ENCODE measurements at places on chromosomes 3 and 15.

DNA sequence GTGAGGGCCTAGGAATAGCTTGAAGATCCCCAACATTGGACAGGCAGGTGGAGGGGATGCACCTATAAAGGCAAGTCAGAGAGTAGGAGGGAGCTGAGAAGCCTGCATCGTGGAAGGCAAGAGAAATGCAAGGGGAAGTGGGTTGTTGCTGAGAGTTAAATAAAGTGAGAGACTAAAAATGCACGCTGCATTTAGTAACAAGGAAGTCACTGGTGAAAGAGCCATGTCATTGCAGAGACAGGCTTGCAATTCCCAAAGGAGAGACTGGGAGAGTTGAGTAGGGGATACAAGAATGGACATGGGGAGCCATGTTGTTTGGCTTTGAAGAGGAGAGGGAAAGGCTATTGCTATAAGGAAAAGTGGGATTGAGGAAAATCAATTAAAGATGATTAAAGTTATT is 77.0 kb upstream of the HEG1 start:
- DNase-seq: no peak

DNA sequence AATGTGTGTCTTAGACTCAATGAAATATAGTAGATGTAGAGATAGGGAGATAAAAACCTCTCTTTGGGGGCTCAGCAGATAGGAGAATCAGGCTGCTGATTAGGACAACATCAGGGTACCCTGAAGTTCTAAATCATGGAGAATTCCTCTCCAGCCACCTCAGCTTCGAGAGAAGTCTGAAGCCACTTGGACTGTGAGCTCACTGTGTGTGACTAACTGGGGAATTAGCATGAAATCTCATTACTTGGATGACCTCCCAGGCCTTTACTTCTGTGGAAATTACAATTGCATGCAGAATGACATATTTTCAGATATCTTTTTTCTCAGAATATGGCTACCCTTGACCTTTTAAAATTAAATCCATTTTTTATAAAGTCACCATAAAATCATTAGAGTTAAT is 128.0 kb upstream of the MRPL3 start:
- no peak for DNase-seq

DNA sequence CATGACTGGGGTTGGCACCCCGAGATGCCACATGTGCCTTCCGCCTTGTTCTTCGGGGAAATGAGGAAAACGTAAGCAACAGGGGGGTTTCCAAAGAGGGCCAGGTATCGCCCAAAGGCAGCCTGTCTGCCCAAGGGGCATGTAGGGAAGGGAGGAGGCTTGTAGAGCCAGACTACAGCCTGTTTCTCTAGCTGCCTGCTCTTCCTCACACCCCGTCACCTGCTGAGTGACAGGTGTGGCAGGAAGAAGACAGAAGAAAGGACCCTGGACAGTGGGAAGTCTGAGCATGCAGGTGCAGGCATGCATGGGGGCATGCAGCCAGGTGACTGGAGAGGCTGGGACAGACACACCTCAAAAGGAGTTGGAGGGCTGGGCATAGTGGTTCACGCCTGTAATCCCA is 9.8 kb downstream of the PLA2G4E start:
- no peak for DNase-seq

- no peak for DNase-seq
Observed at GRCh38 chr15:67967871-67968431, 86.2 kb upstream of the PIAS1 start.

DNA sequence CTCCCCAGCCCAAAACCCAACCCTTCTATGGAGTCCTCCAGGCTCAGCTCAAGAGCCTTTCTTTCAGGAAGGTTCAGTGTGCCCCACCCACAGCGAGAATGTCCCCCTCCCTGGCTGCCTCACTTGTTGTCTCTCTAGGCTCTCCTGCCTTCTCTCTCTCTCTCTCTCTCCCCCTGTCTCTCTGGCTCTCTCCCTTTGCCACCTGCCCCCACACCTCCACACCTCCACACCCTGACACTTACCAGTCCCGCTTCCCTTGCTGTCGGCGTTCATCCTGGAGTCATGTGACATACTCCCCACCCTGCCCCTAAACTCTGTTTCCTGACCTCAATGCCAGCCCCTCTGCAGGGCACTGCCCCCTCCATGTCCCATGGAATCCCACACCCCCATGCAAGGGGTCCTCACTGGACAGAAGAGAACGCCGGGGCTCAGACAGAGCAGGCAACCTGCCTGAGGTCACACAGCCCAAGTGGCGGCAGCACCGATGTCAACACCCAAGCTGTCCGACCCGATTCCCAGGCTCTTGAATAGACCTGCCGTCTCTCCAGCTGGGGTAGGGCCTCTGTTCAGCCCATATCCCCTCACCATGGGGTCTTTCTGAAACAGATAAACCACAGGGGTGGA is 28.5 kb upstream of the SLC6A6 start:
- no peak for DNase-seq

- DNase-seq: no peak
Observed at GRCh38 chr15:66105286-66106265, 148.0 kb downstream of the MEGF11 start.

- DNase-seq: no peak
Observed at GRCh38 chr15:95446854-95447253, 883.6 kb upstream of the NR2F2 start.

- no peak for DNase-seq
Observed at GRCh38 chr3:48739617-48739954, 22.6 kb upstream of the IP6K2 start.

GRCh38 chr3:56469141-56469540 is 874 bp upstream of the ERC2 start:
- no peak for DNase-seq

DNA sequence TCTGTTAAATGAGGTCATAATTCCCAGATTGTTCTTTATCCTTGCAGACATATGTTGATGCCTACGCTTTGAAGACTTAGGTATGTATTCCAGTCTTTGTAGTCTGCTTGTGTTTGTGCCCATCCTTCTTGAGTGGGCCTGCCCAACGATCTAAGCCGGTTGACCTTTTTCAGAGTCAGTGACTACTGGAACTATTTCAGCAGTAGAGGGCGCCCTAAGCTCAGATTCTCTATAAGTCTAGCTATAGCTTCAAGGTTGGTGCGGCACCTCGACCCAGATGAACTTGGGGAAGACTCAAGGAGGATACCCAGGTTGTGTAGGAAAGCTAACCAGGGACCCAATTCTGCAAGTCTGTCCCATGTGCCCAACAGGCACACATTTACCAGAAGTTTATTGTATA is 228.8 kb upstream of the PPP2R3A start:
- DNase-seq: peak; percentile 37

DNA sequence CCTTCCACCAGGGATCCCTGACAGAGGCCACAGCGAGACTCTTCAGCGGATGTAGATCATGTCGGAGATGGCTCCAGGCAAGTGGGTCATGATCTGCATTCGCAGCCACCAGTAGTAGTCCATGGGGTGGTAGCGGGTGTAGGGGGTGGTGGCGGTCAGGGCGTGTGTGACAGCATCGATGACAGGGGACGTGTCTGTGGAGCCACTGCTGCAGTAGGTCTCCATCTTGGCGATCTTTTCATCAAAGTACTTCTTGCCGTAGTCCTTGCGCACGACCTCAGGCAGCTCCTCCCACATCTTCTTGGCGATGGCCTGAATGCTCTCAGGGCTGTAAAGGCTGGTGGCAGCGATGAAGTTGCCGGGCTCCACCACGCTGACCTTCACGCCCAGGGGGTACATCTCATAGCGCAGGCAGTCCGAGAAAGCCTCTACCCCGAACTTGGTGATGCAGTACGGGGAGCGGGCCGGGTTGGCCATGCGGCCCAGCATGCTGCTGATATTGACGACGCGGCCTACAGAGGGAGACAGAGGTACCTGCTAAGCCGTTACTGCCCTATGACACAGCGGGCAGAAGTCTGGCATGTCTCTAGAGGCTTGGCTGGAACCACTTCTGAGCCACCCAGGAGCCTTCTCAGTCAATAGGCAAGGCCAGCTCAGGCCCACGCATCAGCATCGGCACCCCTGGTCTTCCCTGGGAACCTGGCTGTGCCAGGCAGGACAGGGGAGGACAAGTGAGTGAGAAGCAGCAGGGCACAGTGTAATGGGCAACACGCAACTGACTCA is 43.7 kb downstream of the BDH1 start:
- DNase-seq: no peak

DNA sequence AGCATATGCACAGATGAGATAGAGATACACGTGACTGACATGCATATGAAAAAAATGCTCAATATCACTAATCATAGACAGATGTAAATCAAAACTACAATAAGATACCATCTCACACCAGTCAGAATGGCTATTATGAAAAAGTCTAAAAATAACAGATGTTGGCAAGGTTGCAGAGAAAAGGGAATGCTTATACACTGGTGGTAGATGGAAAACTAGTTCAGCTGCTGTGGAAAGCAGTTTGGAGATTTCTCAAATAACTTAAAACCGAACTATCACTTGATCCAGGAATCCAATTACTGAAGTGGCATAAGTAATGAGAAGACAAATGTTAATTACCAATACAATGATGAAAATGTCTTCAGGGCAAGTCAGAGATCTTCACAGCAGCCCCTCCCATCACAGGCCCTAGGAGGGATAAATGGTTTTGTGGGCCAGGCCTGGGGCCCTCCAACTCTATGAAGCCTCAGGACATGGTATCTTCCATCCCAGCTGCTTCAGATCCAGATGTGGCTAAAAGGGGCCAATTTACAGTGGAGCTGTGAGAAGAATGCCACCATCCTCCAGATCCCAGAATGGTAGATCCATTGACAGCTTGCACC is 71.4 kb upstream of the PLSCR4 start:
- no peak for DNase-seq

DNA sequence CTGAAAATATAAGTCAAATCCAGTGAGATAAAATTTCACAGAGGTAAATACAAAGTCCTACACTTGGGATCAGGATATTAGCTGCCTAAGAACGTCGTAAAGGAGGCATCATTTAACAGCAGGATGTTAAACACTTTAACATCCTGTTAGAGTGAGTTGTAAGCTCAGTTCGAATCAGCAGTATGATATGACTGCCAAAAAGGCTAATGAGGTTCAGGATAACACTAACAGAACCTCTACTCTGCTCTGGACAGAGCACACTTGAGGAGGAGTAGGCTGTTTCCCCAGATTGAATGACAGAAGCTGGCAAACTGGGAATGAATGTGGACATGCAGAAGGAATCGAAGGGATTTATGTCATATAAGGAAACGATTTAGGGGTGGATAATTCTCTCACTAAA is 227.1 kb upstream of the CD96 start:
- DNase-seq: no peak

DNA sequence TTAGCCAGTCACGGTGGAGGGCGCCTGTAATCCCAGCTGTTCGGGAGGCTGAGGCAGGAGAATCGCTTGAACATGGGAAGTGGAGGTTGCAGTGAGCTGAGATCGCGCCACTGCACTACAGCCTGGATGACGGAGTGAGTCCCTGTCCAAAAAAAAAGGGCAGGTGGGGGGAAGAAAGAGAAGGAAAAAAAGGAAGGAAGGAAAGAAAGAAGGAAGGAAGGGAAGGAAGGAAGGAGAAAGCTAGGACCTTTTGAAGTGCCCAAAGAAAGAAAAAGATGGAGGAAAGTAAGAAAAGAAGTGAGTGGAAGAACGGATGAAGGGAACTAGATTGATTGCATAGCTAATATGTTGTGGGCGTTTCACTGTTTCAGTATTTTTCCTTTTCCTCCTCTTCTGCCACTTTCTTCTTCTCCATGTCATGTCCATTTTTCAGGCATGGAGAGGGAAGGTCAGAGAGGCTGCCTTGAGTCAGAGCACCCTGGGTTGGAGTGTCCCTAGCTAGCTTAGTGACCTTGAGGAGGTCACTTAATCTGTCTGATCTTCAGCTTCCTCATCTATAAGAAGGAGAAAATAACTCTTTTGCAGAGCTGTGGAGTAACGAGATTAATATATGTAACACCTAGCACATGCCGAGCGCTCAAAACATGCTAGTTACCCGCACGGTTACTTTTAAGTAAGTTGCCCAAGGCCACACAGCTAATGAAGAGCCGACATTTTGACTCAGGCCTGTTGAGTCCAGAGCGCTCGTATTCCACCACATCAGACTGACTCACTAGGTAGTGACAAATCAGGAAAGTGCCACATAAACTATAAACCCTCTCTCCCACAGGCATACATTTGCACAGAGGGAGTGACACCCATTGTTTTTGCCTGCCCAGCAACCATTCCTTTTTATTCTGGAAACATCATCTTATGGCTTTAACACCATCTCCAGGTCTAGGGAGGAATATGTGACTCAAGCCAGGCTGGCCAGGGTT is 42.2 kb downstream of the BHLHE40 start:
- peak; percentile 96 for DNase-seq

DNA sequence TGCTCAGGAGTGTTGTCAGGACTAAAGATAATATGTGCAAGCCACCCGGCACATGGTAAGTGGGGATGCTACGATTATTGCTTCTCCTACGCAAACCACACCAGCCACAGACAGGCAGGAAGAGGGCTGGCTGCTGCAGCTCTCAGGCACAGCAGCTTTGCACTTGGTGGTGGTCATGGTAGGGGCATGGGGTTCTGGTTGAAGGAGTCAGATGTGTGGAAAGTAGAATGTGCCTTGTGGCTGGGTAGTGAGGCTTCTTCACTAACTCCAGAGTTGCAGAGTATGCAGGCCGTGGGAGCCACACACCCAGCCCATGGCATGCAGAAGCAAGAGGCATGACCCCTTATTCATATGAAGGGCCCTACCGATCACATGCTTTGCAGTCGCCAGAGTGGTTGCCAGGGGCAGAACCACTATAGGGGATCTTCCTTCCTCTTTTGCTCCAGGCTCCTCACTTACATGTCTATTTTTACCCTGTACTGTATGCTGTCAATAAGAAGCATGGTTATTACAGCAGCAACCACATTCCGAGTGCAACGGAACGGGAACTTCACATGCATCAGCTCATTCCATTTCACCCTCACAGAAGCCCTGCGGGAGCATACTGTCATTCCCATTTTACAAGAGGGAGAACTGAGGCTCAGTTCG is 59.2 kb upstream of the HERC1 start:
- no peak for DNase-seq

GRCh38 chr3:9280451-9281219 is 31.2 kb upstream of the SRGAP3 start:
- DNase-seq: no peak

DNA sequence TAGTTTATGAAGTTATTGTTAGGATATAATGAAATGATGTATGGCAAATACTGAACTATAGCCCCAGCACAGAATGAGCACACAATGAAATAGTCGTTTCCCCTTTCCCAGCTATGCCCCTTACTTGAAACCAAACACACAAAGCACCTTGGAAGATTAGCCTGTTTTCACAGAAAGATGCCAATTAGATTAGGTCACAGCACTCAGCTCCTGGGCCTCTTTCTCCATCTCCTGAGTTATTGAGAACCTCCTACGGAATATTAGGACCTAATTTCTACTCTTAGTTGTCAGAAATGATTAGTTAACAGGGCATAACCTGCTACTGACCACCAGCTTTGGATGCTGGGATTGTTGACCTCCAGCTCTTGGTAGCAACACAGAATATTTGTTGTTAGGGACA is 269.4 kb upstream of the ROPN1 start:
- no peak for DNase-seq

DNA sequence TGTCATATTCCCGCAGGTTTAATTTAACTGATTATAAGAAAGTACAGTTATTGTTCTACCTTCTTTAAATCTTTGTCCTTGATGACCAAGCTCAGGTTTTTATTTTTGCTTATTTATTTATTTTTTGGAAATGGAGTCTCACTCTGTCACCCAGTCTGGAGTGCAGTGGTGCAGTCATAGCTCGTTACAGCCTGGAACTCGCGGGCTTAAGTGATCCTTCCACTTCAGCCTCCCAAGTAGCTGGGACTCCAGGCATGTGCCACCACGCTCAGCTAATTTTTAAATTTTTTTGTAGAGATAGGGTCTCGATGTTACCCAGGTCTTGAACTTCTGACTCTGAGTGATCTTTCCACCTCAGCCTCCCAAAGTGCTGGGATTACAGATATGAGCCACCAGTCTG is 8.9 kb downstream of the USP3 start:
- DNase-seq: no peak
